ENCODE measurements at places on chromosomes 1 and 21.

DNA sequence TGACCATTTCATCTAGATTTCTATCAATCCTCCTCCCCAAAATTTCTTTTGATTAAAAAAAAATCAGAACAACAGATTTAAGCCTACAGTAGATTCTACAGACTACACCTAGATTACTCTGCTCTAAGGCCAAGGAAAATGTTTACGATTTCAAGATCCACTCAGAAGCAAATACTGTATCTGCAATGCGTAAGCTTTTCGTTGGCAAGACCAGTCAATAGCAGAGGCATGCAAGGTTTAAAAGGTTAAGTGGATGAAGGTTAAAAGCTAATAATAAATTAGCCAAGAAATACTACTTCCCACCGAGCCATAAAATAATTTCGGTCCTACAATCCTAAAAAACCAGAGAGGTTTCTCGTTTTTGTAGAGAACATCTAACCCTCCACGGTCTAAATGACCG, 1.3 kb downstream of the CLSTN1 start:
- no peak for DNase-seq

DNA sequence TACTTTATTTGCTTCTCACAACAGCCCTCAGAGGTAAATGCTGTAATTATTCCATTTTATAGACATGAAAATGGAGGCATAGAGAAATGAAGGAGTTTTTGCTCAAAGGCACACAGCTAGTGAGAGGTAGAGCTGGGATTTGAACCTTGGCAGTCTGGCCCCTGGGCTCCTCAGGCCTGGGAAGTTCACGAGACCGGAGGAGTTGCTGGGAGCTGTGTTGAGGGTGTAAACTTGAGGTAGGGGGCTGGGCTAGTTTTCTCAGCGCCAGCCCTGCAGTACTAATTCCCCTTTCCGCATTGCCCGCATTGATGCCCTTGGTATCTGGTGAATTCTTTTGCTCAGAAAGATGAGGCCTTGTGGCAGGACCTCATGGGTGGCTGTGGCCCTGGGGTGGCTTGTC, 73.3 kb downstream of the PTPRU start:
- no peak for DNase-seq

DNA sequence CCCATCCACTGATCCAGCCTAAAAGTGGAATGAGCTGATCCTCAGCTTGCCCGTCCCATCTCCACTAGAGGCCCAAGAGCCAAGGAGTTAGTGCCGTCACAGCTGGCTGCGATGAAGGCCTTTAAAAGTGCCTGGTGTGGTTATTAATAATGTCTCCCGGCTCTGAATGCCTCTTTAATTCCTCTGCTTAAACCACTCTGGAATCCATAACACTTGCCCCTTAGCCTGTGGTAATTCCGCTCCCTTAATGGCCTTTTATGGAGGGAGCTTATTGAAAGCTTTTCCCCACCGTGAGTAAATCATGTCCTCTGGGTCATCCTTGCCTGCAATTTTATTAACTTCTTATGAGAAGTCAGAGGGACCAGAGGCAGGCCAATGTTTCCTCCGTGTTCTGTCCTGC, 55.4 kb downstream of the UBIAD1 start:
- DNase-seq = no peak

DNA sequence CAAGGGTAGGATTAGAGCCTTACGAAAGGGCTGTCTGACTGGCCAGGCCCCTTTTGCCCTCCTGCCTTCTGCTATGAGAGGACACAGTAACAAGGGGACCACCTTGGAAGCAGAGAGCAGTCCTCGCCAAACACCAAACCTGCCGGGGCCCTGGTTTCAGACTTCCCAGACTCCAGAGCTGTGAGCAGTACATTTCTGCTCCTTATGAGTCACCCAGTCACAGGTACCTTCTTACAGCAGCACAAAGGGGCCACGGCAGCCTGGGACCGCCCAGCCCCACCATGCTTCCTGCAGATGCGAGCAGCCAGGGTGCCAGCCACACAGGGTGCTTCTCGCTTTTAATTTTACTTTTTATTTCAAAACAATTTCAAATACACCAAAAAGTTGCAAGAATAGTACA, 17.2 kb upstream of the POFUT2 start:
- no peak for DNase-seq
